ENCODE measurements at places on chromosomes 11 and 22. TPM values are rescaled to one million over a fixed set of nuclear protein-coding genes. Genes with fewer than 3 reads are reported as not detected.
A peak's percentile ranks its signal among the peaks of the same experiment; 100 is the strongest.

KCNJ1 gene
- not detected for total RNA-seq

VPREB3 gene
- total RNA-seq, result not detected

OR1S2 gene
- not detected for total RNA-seq

HEPN1 gene
- total RNA-seq, result not detected

MYEOV gene
- not detected for total RNA-seq

TRIOBP gene
- 57.2 TPM for total RNA-seq

OSBPL5 gene
- total RNA-seq, result 9.0 TPM

GRCh38 chr11:48062649-48063048 is 82.3 kb downstream of the PTPRJ start:
- DNase-seq, result no peak

DNA sequence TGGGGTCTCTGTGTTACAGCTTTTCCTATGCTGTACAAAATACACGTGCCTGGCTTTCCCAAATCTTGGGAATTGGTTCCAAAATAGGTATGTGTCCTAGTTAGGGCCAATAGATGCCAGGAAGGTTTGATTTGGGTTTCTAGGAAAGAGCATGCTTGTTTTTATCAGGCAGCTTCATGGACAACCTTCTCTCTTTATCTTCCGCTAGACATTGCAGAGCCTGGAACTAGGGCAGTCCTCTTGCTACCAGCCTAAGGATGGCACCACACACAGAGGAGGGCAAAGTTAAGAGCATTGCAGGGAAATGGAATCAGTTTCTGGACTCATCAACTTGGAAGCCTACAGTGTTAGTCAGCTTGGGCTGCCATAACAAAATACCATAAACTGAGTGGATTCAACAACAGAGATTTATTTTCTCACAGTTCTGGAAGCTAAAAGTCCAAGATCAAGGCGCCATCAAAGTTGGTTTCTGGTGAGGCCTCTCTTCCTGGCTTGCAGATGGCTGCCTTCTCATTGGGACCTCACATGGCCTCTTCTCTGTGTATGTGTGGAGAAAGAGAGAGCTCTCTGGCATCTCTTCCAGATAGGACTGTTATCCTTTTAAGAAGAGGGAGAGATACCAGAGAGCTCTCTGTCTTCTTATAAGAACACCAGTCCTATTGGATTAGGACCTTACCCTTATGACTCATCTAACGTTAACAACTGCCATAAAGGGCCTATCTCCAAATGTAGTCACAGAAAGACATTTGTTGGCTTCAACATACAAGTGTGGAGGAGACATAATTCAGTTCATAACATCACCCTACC is 27.3 kb upstream of the CREB3L1 start:
- peak; percentile 73 for DNase-seq

DNA sequence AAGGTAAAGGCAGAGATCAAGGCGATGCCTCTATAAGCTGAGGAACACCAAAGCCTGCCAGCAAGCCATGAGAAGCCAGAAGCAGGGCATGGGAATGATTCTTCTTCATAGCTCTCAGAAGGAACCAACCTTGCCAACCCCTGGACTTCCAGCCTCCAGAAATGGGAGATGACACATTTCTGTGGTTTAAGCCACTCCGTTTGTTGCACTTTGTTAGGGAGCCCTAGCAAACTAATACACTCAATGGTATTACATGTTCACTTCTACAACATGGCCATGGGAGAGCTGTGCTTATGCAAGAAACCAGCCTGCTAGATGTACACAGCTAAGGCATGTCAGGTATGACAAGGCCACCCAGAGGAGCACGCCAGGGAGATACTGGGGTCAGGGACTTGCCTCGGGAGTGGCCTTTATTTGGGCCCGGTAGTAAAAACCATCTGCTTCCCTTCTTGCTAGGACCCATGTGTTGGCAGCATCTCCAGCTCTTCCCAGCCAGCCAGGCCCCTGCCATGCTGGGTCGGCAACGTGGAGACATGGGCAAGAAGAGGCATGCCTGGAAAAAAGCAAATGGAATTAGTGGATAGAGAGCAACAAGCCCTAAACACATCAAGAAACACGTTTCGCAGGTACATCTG is 3.6 kb downstream of the C11orf16 start:
- no peak for DNase-seq

- no peak for DNase-seq
Observed at GRCh38 chr11:66542362-66542761, 3.5 kb downstream of the ZDHHC24 start.

DNA sequence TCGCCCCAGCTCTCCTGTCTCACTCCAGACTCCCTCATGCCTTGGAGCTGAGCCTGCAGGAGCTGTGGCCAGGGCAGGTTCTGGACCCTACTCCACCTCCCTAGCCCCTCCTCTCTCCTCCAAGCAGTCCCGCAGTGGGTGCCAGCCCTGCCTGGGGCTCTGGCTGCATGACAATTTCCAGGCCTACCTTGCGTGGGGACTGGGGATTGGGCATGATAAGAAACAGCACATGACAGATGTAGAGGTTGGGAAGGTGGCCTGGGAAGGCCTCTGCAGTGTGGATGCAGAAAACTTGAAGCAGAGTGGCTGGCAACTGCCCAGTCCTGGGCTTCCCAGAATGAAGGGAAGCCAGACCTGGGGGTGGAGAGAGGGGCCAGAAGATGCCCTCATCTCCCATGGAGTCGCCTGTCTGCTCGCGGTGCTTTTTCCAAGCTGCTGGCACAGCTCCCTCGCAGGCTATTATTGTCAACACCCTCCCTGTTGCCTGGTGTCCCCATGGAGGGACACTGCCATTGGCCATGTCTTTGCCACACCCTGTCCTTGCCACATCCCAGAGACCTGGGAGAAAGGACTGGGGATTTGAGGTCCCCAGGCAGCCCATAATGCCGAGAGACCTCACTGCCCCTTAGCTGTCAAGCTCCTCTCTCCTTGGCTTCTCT is 48.9 kb upstream of the CDON start:
- no peak for DNase-seq

DNA sequence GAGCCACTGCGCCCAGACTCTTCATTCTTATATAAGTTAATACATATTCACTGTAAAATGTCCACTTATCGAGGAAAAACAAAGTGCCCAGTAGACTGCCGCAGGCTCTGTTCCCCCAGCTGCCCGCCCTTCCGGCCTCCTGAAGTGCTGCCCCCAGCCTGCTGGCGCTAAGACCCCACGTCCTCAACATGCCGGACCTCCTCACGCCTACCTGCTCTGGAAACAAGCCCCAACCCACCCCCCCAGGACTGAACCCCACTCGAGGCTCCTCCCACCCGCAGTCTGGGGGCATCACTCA is 1.1 kb downstream of the GATD1 start:
- DNase-seq, result no peak

DNA sequence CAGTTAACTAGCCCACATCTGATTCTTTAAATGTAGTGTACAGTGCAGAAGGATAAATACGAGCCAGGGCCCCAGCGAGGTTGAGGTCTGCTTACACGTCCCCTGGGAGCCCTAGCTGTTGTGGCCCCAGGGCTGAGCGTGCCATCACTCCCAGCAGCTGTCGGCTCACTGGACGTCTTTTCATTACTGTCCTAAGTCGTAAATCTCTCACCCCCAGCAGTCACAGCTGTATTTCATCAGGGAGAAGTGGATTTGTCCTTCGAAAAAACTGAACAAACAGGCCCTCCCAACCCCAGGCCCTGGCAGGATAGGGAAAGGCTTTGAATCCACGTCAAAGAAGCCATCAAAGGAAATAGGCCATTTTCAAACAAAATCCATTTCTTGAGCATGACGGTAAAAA is 110.4 kb upstream of the CSNK2A3 start:
- DNase-seq, result peak; percentile 19

- no peak for DNase-seq
Observed at GRCh38 chr22:36640106-36640672, 63.4 kb downstream of the CACNG2 start.

DNA sequence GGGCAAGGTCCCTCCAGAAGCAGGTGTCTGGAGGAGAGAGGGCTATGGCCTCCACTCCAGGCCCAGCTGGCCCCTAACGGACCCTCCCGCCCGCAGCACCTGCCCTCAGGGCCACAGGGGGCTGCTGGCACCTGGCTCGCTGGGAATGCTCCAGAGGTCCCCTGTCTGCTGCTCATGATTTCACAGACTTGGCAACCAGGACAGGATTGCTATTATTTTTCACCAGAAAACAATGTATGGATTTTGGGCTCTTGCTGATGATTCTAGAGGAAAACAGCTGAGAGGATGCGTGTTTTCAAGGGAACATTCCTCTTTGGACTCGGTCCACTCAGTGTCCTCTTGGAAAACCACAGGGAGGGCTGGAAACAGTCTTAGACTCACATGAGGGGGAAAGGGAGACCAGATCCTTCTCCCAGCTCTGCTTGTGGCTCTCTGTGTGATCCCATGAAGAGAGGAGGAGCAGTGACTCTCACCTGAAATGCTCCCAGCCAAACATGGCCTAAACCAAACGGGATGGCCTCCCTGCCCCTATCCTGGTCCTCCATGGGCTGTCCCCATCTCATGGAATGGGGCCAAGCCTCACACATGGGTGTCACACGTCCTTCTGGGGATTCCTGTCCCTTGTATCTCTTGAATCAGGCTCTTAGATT is 15.8 kb downstream of the MYEOV start:
- DNase-seq, result no peak

DNA sequence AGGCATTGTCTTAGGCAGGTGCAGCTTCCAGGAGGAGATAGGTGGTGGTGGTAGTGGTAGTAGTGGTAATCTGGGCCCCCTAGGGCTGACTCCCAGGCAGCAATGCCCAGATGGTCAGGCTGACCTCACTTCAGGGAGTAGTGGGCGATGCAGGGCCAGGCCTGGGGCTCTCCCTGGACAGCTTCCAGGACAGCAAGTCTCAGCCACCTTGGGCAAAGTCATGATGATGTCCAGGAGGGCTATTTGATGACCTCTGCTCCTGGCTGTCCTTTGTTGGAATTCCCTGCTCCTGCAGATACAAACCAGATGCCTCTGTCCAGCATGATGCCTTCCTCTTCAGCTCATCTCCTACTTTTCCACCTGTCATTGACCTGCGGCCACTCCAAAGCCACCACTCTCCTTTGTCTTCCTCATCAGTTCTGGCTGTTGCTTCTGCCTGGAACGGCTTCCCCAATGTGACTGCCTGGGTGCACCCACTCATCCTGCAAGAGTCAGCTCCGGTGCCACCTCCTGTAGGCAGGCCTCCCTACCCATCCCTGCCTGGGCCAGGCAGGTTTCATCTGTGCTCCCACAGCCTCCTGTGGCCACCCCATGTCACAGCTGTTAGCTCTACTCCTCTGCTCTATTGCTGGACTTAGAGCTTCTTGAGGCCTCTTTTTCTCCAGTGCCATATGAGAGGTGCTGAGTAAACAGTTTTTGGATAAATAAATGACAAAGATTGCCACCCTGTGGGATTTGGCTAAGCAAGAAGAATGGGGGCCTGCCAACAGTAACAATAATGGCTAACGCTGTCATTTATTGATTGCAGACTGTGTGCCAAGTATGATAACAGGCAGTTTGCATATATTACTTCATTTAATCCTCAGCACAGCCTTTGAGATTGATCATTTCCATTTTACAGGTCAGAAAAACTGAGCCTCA is 172.9 kb upstream of the NECTIN1 start:
- no peak for DNase-seq

DNA sequence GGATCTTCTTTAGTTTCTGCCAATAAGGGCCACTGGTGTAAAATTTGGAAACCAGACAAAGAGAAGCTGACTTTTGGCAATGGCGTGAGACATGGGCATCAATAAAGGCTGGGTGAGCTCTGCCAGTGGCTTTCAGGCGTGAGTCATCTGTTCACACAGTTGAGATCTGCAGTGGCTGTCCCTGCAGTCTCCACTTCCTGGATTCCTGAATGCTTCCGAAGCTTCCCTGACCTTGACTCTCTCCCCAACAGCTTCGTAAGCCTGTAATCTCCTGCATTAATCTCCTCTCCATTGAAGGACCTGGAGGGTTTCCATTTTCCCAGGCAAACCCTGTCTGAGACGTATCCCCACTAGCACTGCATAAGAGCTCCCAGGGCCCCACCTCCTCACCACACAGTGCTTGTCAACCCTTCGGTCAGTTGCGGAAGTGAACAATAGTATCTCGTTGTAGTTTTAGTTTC is 574.7 kb downstream of the TBC1D22A start:
- no peak for DNase-seq

GRCh38 chr11:16280256-16280682 is 76.1 kb downstream of the SOX6 start:
- peak; percentile 10 for DNase-seq

DNA sequence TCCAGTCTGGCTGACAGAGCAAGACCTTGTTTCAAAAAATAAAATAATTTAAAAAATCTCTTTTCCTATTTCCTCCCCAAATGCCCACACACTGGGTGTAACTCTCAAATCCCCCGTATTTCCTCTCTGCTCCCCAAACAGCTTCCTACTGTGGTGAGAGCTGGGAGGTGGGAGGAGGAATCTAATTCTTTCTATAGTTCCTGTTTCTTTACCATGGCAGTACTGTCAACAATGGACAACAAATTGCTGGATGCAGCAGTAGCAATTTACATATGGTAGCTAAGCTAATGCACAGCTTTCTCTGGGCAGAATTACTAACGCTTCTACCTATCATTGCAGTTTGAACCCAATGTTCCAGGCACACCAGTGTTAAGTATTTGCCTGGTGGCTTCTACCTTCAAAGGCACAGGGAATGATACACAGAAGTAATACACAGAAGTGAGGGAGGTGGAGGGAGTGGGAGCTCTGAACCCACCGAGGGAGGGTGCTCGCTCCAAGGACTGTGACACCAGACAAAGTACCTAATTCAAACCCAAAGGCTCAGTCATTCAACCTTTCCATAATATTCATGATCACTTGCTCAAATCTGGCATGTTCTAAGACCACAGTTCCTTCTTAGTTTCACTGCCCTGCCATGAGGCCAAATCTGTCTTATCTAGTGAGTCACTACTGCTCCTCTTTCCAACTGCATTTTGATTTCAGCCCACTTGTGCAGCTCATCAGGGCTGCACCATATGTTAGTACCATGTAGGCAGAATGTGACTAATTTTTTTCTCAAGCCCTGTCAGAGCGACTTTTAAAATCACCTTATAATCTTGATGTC is 37.9 kb downstream of the CELF1 start:
- DNase-seq, result peak; percentile 34

DNA sequence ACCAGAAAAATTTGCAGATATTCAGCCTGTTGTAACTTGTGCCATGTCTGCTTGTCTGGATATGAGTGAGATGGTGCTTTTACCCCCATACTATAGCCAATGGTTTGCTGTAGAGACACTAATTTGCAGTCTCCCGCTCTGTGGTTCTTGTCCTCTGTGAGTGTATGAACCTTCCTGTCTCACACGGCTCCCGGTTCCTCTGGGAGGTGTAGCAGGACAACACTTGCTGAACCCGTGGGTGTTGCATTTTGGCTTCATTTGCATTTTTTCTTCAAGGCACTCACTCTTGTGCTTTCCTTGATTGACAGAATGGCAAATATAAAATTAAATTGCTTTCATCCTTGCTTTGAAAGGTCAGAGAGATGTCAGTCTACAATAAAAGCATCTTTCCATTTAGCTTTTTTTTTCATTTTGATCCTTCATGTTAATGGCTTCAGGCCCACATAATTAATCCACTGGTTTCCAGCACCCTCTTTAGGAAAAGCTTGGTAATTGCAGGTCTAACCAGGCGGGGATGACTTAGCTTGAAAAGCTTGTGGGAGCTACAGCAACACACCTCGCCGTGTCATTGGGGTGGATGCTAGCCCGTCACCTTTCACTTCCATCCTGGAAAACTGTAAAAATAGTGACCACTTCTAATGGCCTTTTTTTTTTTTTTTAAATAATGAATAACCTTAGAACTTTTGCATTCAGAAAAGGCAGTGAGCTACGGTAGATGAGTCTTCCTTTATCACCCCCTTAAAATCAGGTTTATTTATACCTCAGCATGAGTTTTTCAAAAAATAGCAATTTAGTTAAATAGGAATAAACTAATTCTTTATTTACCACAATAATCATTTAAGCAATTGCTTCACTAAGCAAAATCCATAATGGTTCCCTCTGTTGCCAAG is 27.4 kb upstream of the ST14 start:
- peak; percentile 83 for DNase-seq

GRCh38 chr11:1150769-1151365 is 6.9 kb upstream of the MUC5AC start:
- peak; percentile 39 for DNase-seq
